ENCODE measurements at places on chromosomes 3 and 15. TPM values are rescaled to one million over a fixed set of nuclear protein-coding genes. Genes with fewer than 3 reads are reported as not detected.

DNA sequence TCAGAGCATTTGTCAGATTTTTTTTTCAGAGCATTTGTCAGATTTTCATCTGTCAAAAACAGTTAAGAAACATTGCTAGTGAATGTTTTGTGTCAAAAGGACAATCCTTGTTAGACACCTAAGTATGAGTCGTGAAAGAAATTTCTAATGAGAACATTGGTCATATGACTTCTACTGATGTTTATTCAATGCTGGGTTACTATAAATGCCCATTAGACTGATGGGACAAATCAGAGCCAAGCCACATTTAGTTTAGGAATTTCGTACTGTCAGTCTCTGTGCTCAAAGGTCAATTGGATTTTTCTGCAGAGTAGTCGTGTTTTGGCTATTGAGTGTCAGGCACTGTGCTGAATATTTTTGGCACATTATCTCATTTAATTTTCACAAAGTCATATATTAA is 31.6 kb downstream of the TSC22D2 start:
- peak; percentile 39 for DNase-seq

- DNase-seq = no peak
These were observed 45.8 kb downstream of the SCN5A start for GRCh38 chr3:38603731-38604131.

- DNase-seq = no peak
These were observed 27.3 kb downstream of the STARD5 start for GRCh38 chr15:81296673-81297072.

DNA sequence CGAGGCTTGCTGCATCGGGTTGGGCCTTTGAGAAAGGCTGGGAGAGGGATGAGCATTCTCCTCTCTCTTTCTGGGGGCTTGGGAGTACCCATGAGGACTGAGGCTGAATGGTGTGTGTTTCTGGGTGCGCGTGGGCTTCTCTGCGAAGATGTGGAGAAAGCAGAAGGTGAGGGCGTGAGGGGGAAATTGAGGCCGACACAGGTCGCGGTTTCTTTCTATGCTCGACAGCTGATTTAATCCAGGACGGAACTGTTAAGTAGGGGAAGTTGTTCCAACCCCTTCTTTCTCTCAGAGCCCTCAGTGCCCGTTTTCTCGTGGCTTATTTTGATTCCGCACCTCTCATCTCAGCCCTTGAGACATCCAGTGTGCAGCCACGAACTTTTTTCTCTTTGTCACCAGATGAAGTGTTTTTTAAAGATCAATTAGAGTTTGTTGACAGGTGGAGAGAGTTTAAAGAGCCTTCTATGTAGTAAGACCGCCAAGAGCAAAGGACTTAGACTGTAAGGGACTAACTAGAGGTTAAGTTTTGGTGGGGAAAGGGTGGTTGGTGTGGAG is 711 bp downstream of the STARD9 start:
- DNase-seq = no peak

- no peak for DNase-seq
These were observed 1.9 kb upstream of the IGDCC4 start for GRCh38 chr15:65424683-65425082.

GRCh38 chr3:40242216-40242615 is 67.3 kb upstream of the EIF1B start:
- no peak for DNase-seq

DNA sequence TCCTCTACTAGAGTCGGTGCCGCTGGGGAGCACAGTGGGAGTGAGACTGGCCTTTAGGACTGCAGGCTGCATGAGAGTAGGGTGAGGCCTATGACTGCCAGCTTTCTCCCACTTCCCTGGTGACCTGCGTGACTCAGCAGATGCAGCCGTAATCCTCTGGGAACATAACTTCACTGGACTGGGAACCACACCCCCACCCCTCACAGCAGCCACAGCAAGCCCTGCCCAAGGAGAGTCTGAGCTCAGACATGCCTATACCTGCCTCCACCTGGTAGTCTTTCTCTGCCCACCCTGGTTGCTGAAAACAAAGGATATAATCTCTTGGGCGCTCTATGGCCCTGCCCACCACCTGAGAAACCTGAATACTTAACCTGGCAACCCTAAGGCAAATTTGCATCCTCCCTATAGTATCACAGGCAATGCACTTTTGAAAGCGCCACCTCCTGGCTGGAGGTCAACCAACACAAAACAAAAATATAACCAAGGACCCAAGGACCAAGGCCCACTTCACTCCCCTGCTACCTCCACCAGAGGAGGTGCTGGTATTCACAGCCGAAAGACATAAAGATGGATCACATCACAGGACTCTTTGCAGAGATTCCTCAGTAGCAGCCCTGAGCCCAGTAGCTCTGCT is 308.9 kb downstream of the CTNNB1 start:
- no peak for DNase-seq

GRCh38 chr3:125280668-125281361 is 68.3 kb upstream of the SLC12A8 start:
- peak; percentile 89 for DNase-seq

DNA sequence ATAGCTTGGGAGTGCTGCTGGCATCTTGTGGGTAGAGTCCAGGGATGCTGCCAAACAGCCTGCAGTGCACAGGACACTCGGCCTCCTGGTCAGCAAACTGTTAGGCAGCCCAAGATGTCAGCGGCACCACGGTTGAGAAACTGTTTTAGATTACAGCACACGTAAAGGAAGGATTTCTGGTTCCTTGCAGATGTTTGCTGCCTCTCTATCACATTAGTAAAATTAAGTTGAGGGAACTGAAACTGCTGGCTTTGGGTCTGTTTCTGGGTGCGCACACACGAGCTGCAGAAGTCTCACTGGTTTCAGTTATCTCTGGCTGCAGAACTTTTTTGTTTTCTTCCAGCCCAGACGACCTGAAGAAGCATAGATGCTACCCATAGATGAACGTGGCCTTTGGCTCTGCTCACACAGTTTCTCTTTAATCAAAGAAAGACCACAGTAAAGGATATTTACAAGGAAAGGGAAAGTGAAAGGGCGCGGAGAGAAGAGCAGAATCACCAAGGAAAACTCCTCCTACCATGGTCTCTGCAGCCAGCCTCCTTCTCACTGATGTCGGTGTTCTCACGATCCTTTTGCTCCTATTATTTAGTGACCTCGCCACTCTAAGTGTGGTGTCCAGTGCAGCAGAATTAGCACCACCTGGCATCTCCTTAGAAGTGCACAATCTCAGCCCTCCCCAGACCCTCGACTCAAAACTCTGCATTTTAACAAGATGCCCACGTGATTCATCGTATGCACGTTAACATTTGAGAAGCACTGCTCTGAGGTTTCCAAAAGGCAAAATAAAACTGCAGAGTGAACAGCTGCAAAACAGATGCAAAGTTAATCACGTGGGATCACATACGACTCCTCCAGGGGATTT is 50.6 kb upstream of the AKAP13 start:
- peak; percentile 85 for DNase-seq

DNA sequence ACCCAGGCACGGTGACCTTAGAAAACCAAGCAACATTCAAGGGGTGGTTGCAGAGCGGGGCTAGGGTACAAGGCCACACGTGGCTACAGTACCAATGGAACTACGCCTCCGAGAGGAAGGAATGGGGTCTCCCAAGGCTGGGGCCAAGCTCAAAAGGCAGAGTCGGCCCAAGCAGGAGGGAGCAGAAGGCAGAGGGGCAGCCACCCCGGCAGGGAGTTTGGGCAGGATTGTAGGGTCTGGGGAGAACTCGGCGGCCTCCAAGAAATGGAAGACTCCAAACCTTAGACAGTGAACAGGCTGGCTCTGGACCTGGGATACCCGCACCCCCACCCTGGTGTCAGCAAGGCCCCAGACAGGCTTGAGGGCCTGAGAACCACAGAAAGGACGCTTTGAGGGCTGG is 28.7 kb downstream of the ATRIP start:
- DNase-seq = no peak

- no peak for DNase-seq
These were observed 106.6 kb downstream of the LRIG1 start for GRCh38 chr3:66394019-66394752.

DNA sequence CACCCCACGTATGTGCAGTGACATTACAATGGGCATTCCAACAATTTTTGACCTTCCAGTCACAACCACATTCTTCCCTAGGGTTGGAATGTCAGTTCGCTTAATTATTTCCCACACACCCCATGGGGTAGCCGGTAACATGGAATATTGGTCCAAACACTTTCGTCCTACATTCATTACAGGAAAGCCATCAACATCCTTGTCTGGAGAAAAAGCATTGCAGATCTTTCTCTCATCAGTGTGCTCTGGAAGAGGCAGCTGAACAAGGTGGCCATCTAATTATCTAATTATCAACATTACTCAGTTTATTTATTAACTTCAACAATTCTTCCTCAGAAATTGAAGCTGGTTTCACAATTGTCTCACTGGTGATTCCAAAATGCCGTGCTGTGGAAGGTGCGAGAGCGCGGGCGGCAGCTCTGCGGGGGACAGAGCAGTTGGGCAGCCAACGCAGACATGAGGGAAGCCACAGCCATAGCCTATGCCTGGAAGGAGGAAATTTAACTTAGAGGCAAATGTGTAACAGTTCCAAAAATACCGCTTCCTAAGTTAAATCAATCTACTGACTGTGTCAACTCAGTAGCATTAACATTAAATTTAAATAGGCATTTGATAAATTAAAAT is 1158.9 kb upstream of the EPHA6 start:
- no peak for DNase-seq

DNA sequence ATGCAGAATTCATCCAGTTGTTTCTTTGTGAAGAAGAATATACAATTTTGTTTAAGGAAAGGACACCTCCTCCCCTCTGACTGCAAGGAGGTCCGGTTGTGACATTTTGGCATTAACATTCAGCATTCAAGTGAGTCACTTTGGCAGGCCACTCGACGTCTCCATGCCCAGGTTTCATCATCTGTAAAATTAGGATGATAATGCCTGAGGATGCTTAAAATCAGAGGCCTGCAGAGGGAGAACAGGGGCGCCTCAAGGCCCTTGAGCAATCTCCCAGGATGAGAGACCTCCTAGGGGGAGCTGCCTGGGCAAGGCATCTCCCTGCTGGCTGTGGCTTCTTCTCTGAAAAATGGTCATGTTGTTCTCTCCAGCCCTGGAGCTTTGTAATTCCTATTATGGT is 236.0 kb downstream of the CACNA2D3 start:
- no peak for DNase-seq

- DNase-seq = no peak
These were observed 472.7 kb upstream of the ARL6 start for GRCh38 chr3:97291901-97292300.

GRCh38 chr3:142613491-142613890 is 17.3 kb downstream of the PLS1 start:
- DNase-seq = no peak

DNA sequence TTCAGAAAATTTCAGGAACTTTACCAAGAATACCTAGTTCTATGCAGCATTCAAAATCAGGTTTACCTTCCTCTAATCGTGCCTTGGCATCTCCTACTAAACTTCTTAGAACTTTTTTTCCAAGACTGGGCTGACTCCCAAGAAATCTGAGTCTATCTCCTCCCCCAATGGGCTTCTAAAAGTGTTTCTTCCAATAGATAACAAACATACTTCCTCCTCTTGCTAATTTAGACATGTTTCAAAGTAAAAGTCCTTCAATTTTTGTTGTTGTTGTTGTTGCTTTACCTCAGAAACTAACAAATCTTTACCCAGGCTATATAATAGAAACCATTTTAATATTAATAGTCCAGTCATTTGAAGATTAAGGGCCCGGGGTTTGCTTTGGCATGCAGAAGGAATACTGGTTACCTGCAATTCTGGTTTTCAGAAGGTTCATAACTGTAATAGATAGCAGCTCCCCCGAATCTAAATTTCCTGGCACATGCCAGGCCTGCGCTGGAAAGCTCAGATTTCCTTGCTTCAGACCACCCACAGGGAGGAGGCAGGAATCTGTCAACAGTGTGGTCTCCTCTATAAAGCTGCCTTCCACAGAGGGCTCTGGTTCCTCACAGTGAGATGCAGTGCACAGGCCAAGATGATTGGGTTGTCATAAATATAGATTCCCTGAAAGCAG is 188.7 kb downstream of the THRB start:
- peak; percentile 54 for DNase-seq

- no peak for DNase-seq
These were observed 293.1 kb downstream of the SV2B start for GRCh38 chr15:91393186-91393585.

- DNase-seq = no peak
These were observed 29.0 kb downstream of the RAB27A start for GRCh38 chr15:55260562-55261131.

- peak; percentile 29 for DNase-seq
These were observed 564.5 kb upstream of the ADAMTS9 start for GRCh38 chr3:65252266-65252665.

GRCh38 chr15:69576035-69576526 is 123.5 kb downstream of the RPLP1 start:
- DNase-seq = no peak

GRCh38 chr15:31328969-31329639 is 2.5 kb downstream of the KLF13 start:
- DNase-seq = no peak

- DNase-seq = no peak
These were observed 68.2 kb downstream of the DENND4A start for GRCh38 chr15:65723876-65724275.

- DNase-seq = no peak
These were observed 77.5 kb downstream of the LPP start for GRCh38 chr3:188231456-188231855.

- DNase-seq = peak; percentile 95
These were observed 88.6 kb upstream of the ZNF385D start for GRCh38 chr3:21839592-21839991.

GRCh38 chr3:183158551-183159006 is 4.0 kb downstream of the LAMP3 start:
- peak; percentile 83 for DNase-seq

- DNase-seq = no peak
These were observed 41.4 kb downstream of the CHSY1 start for GRCh38 chr15:101210466-101210865.

GRCh38 chr3:196638861-196639482 is 522 bp upstream of the NRROS start:
- DNase-seq = no peak

DNA sequence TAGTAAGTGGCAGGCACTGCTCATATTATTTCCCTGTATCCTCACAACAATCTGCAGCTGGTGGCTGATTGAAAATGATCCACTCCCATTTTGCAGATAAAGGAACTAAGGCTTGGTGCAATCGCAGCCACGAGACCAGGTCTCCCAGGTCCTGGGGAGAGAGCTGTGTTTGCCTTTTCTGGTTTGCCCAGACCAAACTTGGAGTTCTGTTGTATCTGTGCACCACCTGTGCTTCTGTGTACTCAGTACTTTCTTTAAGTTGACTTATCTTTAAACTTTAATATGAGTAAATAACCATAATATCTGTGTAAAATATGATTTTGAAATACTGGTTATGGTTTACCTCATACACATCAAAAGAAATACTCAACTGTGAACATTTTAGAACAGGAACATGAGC is 625.7 kb upstream of the CFAP20DC start:
- no peak for DNase-seq

GRCh38 chr15:90760661-90761232 is 43.6 kb downstream of the BLM start:
- no peak for DNase-seq

Gene CYP1A1
- polyA plus RNA-seq = 0.02 TPM

Gene NMNAT3
- polyA plus RNA-seq = 0.68 TPM

Gene IL17RE
- polyA plus RNA-seq = 2.6 TPM

Gene PKM
- polyA plus RNA-seq = 3,546 TPM

Gene TMF1
- 27.5 TPM for polyA plus RNA-seq

Gene GOLGA6L10
- 0.16 TPM for polyA plus RNA-seq

Gene DPPA2
- polyA plus RNA-seq = not detected

Gene IP6K1
- 38.8 TPM for polyA plus RNA-seq

Gene LTK
- 0.19 TPM for polyA plus RNA-seq

Gene BRK1
- 303 TPM for polyA plus RNA-seq

Gene GRAMD1C
- 0.82 TPM for polyA plus RNA-seq

Gene FMN1
- polyA plus RNA-seq = 7.5 TPM

Gene SST
- polyA plus RNA-seq = not detected

Gene RTP4
- 1.0 TPM for polyA plus RNA-seq

Gene ARMC8
- 44.7 TPM for polyA plus RNA-seq

Gene WDR72
- not detected for polyA plus RNA-seq

Gene SLC22A14
- polyA plus RNA-seq = 0.05 TPM
